ENCODE measurements at places on chromosomes 11 and 22.

- no peak for DNase-seq
Observed at GRCh38 chr11:32092581-32093170, 1.8 kb downstream of the RCN1 start.

DNA sequence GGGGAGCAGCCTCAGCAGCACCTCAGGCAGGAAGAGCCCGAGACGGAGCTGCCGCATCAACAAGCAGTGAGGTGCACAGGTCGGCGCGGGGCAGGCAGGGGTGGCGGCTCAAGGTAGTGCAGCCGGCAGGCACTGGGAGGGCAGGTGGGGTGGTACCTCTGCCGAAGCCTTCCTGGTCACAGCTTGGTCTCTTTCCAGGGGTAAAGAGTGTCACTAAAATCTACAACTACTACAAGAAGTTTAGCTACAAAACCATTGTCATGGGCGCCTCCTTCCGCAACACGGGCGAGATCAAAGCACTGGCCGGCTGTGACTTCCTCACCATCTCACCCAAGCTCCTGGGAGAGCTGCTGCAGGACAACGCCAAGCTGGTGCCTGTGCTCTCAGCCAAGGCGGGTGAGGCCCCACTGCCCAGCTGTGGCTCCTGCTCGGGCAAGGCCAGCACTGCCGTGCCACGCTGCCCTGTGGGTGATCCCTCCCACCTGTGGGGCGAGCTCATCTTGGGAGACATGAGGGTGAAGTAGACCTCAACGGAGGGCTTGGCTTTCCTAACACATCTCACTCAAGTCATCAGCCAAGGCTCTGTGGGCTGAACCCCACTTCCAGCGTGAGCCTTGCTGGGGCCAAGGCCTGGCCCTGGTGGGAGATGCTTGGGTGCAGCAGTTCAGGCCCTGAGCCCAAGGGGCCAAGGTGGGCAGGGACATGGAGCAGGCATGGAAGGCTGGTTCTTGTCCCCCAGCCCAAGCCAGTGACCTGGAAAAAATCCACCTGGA, 13.6 kb downstream of the GATD1 start:
- no peak for DNase-seq

- DNase-seq = no peak
Observed at GRCh38 chr11:65502555-65503367, 3.9 kb downstream of the MALAT1 start.

DNA sequence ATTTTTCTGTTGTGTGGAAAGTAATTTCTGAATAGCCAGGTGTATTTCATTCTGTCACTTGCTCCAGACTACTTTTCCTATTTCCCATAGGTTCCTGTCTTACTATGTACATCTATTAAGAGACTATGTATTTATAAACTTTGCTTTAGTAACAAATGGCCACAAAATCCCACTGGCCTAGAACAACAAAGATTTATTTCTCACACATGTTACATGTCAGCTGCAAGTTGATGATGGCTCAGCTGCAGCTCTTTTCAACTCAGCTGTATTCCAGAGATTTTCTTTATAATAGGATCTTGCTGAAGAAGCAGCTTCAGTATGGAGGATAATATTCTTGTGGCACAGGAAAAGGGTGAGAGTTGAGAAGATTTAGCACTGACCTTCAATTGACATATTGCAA, 539.6 kb upstream of the LRRC4C start:
- no peak for DNase-seq

DNA sequence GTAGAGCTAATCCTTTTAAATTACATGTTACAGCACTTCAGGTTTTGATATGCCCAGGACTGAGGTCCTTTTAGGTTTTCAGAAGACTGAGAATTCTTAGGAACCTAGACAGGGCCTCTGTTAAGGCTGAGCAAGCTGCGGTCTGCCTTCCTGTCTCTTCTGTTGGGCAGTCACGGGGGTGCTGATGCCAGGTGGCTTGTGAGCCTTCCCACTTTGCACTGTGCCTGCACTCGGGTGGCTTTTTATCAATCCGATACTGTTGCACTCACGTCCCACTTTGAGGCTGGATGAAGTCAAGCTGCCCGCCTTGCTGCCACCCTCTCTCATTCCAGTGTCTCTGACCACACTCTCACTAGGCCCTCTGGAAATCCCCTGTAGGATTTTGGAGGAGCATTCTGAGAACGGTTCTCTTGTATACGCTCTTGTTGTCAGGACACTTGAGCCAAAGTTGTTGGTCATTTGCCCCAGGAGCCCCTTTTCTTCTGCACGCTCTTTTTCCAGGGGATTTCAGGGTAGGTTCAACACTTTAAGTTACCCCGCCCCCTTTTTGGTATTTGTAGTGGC, 141.8 kb downstream of the TEAD1 start:
- DNase-seq = no peak

- DNase-seq = no peak
Observed at GRCh38 chr22:48594016-48594756, 1233.5 kb downstream of the BRD1 start.

DNA sequence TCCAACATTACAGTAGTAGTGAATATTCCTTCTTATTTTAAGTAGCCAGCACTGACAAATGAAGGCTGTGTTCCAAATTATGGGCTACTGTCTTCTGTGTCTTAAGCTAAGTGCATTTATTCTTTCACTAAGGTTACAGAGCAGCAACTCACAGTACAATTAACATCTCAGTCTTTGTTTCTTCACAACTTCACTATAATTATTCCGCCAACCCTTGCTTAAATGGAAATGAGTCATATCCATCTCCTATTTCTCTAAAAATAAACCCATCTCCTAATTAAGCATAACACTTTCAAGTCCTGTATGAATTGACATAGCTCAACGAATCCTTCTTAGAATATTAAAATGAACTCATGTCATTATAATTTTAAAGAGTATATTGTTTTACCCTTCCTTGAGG, 6.7 kb downstream of the ETS1 start:
- no peak for DNase-seq

DNA sequence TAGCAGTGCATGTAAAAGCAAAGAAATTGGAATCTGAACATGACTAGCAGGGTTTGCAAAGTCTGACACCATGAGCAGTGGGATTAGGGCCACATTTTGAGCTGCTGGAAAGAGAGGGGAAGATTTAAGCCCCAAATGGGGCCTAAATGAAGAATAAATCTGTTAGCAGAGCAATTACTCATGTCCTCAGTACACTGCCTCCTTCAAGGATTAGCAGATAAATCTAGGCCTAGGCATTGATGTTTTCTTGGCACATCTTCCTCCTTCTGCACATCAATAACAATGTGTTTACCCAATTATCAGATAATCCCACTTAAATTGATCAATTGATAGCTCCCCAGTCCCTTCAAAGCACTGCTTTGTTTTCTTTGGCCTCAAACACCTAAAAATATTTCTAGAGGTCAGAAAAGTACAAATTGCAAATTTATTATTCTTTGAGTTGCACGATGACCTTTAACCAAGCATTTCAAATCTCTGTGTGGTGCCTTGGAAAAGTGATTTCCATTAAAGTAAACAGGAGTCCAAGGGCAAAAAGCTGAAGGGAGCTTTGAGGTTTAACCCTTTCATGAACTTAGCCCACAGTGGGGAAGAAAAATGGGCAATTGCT, 514.7 kb upstream of the CHORDC1 start:
- DNase-seq = no peak

DNA sequence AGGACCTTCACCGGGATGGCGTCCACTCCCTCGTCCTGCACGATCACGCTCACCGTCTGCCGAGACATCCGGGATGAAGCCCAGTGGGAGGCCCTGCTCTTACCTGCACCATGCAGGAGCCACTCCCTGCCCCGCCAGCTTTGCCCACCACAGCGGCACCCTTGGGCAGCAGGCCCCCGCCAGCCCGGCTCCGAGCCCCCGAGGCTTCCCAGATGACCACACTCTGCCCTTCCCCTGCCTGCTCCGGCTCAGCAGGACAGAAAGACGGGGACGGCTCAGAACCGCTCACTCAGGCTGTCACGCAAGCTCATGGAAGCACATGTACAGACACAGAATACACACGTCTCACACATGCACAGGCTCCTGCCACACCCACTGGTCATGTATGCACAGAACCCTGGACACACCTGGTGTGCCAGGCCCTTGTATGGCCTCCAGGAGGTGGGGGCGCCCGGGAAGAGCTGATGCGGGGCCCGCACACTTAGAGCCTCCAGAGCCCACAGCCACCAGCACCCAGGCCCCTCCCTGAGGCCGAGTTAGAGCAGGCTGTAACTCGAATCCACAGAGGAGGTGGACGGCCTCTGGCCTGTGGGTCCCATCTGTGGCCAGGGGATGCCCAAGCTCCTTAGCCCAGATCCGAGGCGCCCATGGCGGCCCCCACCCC, 8.9 kb upstream of the MAPK11 start:
- no peak for DNase-seq

DNA sequence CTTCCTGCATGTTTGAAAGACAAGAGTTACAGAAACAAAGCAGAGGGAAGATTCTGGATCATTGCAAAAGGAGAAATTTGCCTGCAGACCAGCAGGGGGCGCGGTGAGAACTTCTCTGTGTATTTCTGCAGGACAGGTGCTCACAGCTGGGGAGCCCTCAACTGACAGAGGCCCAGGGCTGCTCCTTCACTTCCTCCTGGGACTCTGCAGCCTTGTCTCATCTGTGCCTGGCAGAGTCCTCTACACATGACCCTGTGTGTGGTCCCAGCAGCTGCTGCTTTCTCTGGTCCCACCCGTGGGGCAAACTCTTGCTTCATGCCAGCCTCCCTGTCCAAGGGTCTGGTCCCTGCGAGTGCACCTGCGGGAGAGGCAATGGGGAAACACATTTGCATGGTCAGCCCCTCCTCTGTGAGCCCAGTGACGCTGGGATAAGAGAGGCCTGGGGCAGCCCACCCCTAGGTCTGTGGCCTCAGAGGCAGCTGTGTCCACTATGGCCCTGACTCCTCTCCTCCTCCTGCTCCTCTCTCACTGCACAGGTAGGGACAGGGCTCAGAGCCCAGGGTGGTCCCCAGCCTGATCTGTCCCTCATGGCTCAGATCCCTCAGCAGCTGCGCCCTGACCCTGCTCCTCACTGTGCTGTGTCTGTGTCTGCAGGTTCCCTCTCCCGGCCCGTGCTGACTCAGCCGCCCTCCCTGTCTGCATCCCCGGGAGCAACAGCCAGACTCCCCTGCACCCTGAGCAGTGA, 43.2 kb upstream of the VPREB1 start:
- no peak for DNase-seq

- no peak for DNase-seq
Observed at GRCh38 chr22:39454385-39454871, 2.4 kb upstream of the MGAT3 start.

DNA sequence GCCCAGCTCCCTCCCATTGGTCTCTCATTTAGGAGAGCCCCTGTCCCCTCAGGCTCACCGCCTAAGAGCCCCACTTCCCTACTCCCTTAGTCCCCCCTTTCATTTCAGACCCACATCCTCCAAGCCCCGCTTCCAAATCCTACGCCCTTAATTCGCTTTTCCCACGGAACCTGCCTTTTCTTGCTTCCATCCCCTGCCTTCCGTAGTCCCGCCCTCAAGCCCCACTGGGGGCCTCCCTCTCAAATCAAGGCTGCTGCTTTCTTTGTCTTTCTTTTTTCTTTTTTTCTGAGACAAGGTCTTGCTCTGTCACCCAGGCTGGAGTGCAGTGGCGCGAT, 396 bp downstream of the CCDC157 start:
- DNase-seq = no peak

GRCh38 chr22:38871360-38872171, 450 bp downstream of the CBX6 start:
- DNase-seq = peak; percentile 9

DNA sequence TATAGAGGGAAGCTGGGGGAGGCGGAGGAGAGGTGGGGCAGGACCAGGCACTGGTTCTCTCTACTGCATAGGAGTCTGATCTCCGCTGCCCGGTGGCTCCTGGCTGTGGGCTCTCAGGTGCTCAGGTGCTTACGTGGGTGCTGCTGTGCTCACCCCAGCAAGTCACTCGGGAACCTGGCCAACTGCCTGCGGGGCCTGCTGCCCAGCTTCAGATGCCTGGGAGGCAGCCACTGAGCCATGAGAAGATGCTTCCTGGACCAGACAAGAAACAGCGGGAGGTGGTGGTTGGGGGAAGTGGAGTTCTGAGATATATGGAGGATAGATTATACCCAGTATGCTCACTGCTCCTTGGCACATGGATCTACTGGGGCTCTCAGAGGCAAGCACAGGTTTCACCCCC, 1303.4 kb downstream of the TBC1D22A start:
- DNase-seq = no peak

- no peak for DNase-seq
Observed at GRCh38 chr11:2691355-2691761, 8.4 kb downstream of the KCNQ1OT1 start.

- DNase-seq = no peak
Observed at GRCh38 chr11:19013181-19013857, 47.2 kb downstream of the MRGPRX2 start.

DNA sequence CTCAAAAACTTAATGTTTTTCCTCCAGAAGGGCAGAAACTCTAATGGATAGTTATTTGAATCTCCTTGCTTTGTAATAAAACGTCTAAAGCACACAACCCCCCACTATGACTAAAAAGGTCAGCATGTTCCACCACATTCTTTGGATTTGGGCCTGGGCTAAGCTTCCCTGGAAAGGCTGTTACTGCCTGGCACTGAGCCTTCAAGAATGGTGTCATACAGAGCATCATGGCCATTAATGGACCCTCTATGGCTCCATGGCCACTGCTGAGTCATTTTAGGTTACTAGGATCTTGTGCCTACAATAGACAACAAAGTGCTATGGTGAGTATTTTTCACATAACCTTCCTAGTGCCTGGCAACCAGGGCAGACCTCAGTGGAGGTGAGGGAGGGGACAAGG, 242.6 kb upstream of the FAT3 start:
- DNase-seq = no peak

DNA sequence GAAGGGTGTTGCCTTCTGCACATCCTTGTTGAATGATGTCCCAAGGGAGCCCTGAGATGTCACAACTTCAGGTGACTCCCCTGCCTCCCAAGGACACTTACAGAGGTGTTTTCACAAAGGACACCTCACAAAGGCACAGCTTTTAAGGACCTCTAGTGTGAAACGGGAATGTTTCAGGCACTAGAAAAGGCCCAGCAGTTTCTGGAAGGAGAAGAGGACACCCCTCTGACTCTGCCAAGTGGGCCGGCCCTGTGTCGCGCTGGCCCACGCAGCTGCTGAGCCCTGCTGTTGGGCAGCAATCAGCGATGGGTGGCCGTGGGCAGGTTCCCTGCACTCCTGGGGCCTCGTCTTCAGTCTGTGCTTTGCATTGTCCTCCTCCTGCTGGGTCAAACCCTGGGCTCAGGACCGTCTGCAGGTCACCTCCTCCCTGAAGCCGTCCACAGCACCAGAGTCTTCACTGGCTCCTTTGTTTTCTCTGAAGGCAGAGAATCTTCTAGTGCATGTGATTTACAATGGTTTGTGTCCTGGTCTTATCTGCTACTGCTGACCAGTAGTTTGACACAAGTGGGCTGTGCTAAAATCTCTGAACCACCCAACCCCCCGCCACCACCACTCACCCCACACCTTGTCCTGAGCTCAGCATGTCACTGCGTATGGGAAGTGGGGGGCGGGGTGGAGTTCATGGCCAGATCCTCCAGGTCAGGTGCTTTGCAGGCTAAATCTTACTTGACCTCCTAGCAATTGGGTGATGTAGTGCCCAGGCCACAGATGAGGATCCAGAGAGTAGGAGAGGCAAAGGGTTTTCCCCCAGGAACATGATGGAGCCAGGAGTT, 3.2 kb downstream of the LINC01488 start:
- DNase-seq = no peak
